ENCODE measurements at places on chromosomes 13 and 19.

GRCh38 chr19:6224308-6224675, 55.5 kb downstream of the MLLT1 start:
- DNase-seq = no peak

DNA sequence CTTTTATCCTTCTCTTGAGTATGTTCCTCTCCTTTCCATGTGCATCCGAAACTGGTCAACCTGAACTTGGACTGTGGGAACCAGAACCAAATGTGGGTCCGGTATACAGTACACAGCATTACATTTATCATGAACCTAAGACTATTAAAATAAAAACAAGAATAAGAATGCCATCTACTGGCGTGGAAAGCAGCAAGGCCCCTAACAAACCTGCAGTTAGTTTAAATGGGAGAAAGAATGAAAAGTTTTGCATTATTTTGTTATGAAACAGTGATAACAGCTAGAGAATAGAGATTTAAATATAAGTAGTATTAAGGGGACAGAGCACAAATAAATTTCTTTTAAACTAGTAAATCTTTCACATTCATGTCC, 159.5 kb downstream of the RBM26 start:
- no peak for DNase-seq

DNA sequence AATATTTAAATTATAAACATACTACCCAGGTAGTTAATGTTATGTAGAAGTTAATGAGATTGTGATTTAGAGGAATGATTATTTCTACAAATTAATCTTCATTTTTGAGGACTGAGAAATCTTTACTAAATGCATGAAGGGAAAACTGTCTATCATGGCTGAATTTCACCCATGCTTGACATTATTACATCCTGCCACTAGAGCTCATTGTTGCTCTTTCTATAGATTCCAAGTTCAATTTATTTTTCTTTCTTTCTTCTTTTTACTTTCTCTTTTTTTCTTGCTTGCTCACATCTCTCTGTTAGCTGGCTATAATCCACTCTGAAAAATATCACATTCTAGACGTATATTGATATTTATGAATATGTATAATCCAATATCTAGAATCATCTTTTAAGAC, 505.0 kb upstream of the KLHL1 start:
- no peak for DNase-seq

GRCh38 chr13:75641026-75641425, 4.9 kb downstream of the LMO7 start:
- no peak for DNase-seq

DNA sequence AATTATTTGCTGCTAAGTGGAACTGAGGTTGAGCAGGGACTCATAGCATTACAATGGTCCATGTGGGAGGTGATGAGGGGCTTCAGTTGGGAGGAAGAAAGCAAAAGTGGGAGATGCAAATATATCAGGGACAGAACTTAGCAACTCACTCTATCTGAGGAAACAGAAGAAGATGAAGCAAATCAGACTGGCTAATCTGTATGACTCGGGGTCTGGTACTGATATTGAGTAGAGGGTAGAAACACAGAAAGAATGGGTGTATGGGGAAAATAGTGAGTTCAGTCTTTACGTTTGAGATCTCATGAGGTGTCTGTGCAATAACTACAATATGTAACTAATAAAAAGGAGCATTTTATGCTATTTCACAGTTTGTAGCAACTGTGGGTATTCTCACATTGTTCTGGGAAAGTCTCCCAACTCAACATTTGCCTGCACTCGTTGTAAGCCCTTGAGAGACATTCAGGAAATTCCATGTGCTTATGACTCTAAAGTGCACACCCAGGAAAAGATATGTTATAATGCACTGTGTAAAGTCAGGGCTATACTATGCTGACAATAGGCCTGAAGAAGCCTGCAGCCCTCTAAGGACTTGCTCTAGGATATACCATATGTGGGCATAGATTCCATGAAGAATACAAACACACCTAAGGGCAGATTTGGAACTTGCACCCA, 183.5 kb downstream of the SPRY2 start:
- DNase-seq = no peak

DNA sequence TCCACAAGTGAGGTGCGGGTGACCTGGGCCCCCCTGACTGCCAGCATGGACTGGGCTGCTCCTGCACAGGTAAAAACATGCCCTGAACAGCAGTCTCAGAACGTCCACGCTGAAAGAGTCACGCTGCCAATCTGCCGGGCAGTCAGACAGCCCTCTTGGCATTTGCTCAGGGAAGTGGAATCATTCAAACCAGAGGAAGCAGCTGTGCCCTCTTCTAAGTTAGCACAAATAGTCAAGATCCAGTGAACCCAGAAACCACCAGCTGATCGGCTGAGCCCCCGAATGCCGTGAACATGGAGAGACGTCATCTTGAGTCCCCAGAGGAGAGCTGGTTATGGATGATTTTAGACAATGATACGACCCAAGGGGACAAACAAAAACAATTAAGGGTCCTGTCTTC, 34.4 kb downstream of the KLF2 start:
- no peak for DNase-seq

GRCh38 chr13:37534181-37534580, 64.4 kb downstream of the POSTN start:
- no peak for DNase-seq

- DNase-seq = no peak
These were observed 181.0 kb upstream of the GPR12 start for GRCh38 chr13:26941345-26942174.

GRCh38 chr13:74046431-74046830, 87.8 kb downstream of the KLF12 start:
- no peak for DNase-seq

GRCh38 chr13:93715866-93716265, 489.3 kb downstream of the GPC6 start:
- no peak for DNase-seq

DNA sequence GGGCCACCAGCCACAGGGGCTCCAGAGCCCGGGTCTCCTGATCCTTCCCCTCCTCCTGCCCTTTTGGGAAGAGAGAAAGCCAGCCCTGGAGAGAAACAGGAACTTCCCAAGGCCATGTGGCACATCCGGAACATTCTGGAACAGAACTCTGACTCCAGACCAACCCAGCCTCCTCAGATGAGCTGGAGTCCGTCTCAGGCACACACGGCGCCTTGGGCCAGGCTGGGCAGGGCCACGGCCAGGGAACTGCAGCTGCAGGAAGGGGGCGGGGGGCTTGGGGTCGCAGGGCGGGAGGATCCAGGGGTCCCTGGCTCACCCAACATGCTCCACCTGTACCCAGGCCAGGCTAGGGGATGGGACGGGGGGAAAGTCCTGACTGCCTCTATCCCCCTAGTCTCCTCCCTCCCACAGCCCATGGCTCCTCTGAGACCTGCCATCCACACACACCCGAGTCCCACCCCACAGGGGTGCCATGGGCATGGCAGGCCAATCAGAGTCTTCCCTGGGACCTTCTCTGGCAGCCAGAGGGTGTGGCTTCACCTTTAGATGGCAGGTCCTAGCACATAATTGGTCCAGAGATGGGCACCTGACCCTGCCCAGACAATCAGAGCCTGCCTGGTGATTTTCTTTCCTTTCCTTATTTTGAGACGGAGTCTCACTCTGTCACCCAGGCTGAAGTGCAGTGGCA, 22.9 kb downstream of the SBNO2 start:
- no peak for DNase-seq

DNA sequence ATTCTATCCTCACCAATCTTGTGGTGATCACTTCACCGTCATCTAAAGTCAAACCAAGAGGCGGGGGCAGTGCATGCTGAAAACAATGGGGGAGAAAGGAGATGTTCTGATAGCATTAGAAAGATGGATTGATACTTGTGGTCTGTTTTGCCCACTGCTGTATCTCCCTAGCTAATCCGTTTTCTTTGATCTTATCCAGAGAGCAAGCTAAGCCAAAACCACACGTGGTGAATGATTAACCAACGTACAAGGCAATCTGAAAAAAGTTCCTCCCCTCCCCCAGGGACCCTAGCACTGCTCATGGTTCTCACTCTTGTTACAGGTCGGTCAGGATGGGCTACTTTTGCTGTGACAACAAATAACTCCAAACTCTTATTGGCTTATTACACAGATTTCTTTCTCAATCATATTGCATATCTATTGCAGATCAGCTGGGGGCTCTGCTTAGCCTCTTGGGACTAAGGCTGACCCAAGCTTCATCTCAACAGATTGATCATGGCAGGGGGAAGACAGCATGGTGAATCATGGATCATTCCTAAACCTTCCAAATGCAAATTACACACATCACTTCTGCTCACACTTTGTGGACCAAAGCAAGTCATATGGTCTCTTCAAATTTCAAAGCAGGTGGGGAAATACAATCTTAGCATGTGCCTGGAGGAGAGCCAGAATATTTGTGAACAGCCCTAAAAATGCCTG, 11.9 kb upstream of the C13orf42 start:
- DNase-seq = no peak

DNA sequence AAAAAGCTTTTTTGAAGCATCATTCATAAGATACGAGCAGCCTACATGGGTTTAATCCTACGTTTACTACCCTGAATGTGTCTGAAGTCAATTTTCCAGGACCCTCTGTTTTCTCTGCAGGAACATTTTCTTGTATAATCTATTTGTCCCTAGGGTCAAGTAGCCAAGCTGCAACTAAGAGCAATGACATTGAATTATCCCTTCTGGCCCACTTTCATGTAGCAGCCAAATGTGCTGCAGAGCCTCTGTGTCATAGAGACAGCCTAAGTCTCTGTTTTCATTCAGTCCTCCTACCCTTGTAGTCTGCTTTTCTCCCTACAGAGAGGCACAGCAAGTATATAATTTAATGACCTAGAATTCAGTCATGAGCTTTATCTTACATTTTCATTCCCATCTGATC, 82.1 kb downstream of the ZAR1L start:
- DNase-seq = no peak

GRCh38 chr19:43561139-43561970, 14.0 kb downstream of the XRCC1 start:
- no peak for DNase-seq

GRCh38 chr19:28737021-28737895, 475.7 kb downstream of the UQCRFS1 start:
- no peak for DNase-seq

- no peak for DNase-seq
These were observed 514.5 kb downstream of the IRS2 start for GRCh38 chr13:109271555-109272541.

- no peak for DNase-seq
These were observed 23.4 kb upstream of the CEACAM21 start for GRCh38 chr19:41552558-41552957.

DNA sequence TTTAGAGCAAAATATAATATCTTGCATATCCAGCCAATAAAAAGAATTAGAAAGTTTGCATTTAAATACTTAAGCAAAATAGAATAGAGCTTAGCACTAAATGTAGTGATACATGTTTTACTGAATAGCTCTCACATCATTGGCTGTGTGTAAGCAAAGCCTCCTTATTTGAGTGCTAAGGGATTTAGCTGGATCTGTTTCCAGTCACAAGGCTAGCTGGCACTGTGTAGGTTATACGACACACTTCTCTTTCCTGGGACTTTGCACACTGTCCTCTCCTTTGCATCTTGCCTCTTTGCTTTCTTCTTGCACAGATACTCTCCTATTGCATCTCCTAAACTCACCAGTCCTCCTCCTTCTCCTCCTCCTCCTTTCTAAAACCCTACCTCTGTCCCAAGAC, 423.8 kb downstream of the KLF5 start:
- no peak for DNase-seq

- peak; percentile 7 for DNase-seq
These were observed 65.9 kb downstream of the CHST8 start for GRCh38 chr19:33687481-33688170.

DNA sequence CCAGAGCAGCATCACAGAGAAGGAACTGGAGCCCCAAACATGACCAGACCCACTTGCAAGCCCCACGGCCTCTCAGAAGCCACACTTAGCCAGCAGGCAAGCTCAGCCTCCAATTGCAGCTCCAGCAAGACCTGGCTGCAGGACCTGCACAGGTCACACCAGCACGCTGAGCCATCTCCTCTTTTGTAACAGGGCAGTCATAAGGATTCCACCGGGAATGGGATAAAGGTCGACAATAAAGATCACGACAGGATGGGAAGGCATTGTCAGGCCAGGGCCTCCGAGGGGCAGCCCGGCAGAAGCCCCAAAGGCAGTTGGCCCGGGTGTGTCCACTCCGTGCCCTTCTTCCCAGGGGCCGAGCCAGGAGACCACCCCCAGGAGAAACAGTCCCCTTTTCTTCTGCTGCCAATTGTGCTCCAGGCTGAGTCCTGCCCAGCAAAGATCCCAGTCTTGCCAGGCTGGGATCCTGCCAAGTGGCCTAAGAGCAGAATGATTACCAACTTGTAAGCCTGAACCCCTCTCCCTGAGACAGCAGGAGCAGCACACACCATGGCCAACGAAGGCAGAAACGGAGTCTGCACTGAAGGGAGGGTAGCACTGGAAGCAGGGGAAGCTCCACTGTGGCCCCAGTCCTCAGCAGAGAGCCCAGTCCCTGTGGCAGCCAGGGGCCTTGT, 12.5 kb downstream of the PEPD start:
- DNase-seq = no peak

DNA sequence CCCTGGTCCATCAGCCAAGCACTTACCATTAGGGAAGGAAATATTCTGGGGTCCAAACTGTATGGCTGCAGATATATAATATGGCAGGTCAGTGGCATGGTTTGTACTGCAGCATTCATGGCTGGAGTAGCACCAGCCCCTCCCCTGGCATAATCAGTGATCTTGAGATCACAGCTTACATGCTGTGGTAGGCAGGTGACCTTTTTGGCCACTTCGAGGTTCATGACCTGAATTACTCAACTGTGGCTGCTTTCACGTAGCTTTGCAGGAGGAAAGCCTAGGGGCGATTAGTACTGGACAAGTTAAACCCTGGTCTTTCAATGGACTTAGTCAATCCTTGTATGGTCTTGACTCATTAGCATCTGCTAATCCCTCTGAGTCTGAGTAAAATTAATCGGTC, 169.8 kb downstream of the SPRY2 start:
- DNase-seq = no peak

GRCh38 chr13:36261011-36261410, 36.6 kb downstream of the CCDC169 start:
- no peak for DNase-seq

DNA sequence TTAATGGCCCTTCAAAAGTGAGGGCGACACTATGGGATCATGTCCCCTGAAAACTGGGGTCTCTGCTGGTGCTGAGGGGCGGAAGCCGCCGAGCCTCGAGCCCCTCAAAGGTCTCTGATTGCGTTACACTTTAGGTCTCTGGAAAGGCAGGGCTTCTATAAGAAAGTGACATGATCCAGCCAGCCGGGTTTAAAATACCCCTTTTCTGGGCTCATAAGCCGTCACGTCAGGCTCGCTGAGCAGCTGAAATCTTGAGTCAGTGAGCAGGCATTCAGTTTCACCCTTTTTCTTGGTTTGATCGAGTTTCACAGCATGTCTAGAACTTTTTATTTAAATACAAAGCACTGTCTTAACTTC, 600 bp upstream of the HMGB1 start:
- DNase-seq = no peak

- peak; percentile 85 for DNase-seq
These were observed 1.1 kb downstream of the PPP1R12C start for GRCh38 chr19:55116232-55116858.

GRCh38 chr19:1103132-1103707, 574 bp upstream of the GPX4 start:
- no peak for DNase-seq
